ENCODE measurements at places on chromosomes 12 and 14.

DNA sequence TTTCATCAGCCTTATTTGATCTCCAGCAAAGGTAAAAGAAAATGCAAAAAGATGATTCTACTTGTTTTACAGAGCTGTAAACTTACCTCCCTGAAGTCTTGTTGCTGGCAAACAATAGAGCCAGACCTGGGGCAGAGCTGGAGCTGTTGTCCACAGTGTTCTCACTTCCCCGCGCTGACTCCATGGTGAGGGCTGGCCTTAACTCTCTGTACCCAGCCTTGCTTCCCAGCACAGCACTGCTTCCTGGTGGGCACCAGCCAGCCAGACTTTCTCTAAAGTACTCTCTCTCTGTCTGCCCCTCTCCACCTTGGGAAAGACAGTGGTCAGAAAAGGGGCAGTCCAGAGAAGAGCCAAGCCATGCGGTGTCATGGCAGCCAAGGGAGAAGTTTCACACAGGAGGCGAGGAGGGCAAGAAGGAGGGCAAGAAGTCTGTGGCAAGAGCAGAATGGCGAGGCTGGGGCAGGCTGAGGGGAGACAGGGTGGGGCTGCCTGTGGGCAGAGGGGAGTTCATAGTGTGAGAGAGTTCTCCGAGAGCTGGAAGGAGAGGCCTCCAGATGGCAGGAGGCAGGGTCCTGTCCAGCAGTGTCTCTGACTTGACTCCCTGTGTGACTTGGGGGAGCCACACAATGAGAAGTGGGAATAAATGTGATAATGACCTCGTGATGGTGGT, 9.3 kb downstream of the EVL start:
- peak; percentile 48 for DNase-seq

- no peak for DNase-seq
Measured at GRCh38 chr14:23428686-23429495, 6.6 kb downstream of the MYH7 start.

DNA sequence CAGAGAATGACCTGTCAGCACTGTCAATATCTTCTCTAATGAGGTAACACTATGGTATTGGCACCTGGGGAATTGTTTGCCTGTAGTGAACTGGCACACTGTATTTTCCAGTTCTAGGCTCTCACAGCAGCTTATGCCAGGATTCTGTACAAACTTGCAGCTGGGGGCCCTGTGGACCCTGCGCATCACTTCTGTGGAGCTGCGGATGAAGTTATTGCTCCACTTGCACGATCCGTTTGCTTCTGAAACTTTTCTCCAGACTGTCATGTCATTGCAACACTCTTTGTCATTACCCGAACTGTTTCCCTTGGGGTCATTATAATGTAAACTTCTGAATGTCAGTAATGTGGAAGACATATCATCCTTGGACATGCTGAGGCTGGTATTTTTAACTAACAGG, 3.9 kb downstream of the RNASE11 start:
- DNase-seq, result peak; percentile 52

GRCh38 chr12:32486158-32486557, 86.8 kb downstream of the FGD4 start:
- DNase-seq, result no peak
